Fibroblast of skin of right quadriceps (primary cell): ENCODE measurements at places on chromosomes 2 and 18.

DNA sequence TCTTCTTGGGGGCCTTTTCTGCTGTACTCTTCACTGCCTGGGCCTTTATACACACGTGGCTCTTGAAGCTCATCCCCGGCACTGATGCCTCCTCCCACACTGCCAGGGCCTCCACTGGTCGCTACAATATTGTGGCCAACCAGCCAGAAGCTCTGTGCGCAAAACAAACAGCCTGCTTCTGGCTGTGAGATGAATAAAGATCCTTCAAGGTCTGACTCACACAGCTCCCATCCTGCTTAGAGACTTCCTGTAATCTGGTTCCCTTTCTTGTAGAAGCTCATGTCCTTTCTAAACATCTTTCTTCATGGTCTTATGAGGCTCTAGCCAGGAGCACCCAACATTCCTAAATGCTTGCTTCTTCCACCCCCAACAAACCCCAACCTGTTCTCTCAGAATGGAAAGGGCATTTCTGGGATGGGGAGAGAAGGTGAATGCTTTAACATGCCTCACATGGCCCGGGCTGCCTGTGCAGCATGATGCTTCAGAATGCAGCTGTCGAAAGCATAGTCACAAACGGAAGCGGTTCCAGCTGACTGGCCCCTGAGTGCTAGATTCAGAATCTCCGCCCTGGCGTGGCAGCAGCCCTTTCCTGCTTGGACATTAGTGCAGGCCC is 24.6 kb downstream of the NRP2 start:
- peak; percentile 91 for DNase-seq

DNA sequence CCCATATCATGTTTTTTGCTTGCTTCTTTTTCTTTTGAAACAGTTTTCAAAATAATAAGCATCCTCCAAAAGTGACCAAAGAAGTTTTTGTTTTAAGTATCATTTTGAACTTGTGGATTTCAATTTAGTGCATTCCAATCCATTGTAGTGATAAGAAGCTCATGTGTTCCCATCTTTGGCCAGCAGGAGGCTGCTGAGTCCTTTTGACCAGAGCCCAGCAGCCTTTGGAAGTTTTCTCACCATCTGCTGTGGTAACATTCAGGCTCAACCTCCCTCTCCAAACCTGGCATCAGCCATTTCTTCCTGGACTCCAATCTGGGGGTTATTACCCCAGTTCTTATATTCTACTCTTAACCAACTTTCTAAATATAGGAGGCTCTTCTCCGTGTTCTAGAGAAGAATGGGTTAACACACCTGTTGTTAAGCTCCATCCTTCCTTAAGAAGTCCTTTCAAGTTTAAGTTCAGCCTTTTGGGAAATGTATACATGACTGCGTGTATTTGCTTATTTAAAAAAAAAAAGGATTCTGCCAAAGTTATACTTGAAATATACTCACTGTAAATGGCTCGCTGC is 39.0 kb upstream of the MAL start:
- peak; percentile 33 for DNase-seq

DNA sequence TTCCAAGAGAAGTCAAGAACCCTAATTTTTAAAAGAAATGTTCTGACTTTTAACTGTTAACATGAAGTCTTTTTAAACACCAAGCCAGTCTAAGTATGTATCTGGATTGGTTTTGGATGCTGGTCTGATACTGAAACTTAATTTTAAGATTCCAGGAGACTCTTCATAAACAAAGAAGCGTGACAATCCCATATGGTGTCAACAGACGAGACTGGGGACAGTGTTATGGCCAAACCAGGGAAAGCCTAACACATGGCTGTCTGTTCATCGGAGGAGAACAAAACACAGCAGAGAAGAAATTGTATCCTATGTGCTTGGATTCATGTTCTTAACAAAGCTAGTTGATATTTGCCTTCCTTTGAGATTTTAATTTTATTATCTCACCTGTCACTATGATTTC is 80.5 kb upstream of the UPP2 start:
- DNase-seq: no peak

- DNase-seq: no peak
Measured at GRCh38 chr2:125564471-125564870, 1091.5 kb upstream of the GYPC start.

DNA sequence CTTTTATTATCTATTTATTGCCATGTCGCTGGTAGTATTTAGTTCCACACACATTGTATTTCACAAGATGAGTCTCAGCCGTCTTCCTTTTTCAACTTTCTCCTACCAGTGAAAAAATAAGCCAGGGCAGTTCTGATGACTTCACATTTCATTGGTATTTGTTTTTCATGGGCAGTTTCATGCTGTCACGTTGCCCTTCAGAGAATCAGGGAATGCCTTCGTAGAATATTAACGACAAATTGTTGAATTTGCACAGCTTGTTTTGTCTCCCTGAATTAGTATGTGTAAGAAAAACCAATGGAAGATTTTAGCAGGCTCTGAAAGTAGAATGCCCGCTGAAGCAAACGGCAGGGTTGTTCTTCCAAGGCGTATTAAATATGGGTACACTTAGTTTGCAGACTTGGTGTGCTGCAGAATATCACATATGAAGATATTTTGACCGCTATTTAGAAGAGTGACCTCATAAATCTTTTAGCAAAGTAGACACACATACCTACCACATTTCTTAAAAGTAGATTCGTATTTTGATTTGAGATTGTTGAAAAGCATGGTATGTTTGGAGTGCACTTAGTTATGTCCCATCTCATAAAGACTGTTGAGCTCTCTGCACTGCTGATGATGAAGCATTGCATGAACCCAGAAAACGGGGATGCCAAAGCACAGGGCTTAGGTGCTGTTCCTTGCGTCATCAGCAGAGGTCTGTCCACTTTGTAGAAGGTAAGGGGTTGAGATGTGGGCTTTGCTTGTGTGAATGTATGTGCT is 2.9 kb downstream of the NEDD4L start:
- DNase-seq: no peak

DNA sequence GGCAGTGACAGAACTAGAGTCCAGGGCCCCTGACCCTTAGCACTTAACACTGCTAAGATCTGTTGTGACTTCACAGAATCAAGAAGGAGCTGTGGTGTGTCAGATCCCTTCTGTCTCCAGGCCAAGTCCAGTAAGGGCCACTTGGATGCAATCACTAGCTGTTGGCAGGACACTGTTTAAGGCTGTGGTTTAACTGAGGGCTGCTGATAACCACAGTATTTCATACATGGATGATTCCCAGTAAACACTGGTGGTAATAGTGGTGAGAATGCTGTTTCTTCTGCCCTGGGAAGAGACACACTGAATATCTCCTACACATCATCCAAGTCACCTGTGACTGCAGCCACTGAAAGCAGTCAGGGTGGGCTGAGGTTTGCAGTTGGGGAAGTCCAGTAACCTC is 77.7 kb upstream of the FBXO11 start:
- DNase-seq: no peak

- DNase-seq: no peak
Measured at GRCh38 chr18:31688606-31689005, 4.2 kb upstream of the B4GALT6 start.

DNA sequence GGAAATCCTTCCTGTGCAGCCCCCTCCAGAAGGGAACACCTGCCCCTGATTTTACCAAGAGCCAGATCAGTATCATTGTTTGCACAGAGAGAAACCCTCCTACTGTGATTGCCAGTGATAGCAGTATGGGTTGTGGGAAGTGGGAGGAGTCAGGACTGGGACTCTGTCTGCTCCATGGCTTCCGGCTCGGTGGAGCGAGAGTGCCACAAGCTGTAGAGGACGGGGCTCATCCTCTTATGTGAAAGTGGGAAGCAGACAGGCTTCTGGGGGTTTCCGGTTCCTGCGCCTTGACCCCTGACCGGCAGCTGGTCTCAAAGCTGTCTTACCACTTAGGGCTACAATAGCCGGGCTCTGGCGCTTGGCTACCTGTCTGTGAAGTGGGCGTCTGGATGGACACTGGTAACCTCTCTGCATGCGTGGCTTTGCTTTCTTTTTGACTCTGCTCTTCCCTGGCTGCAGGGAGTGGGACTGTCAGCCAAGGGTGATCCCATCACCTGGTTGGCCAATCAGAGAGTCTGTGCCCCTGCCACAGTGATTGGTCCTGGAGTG is 79.7 kb downstream of the BCL2L11 start:
- DNase-seq: no peak

GRCh38 chr2:12742891-12743290 is 26.2 kb downstream of the TRIB2 start:
- no peak for DNase-seq

DNA sequence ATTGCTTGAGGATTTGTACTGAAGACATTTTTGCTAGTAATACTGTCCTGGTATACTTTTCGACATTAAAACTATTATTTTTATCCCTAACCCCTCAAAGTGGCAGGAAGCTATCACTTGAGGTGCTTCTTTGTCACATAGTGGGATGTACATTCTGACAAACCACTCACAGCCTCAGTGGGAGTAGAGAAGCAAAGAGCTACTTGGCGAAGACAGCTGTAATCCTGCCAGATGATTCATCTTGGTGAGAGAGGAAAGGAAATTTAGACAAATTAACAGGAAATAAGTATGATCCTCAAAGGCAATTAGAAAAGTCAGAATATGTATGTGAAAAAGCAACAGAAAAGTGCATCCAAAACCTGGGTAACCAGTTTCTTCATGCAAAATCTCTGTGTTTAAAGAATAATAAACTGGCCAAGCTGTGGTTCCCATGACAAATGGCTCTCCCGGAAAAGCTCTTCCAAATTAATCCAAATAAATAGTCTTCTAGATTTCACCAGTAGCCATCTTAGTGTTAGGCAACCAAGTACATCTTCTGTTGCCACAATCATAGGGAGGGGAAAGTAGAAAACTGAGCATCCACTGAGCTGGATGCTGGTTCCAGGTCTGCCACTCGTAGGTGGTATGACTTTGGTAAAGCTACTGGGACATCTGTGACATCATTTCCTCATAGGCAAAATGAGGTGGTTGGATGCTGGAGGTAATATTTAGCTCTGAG is 308.0 kb upstream of the LYPD1 start:
- peak; percentile 63 for DNase-seq

GRCh38 chr18:49591271-49591670 is 29.4 kb downstream of the LIPG start:
- DNase-seq: no peak

DNA sequence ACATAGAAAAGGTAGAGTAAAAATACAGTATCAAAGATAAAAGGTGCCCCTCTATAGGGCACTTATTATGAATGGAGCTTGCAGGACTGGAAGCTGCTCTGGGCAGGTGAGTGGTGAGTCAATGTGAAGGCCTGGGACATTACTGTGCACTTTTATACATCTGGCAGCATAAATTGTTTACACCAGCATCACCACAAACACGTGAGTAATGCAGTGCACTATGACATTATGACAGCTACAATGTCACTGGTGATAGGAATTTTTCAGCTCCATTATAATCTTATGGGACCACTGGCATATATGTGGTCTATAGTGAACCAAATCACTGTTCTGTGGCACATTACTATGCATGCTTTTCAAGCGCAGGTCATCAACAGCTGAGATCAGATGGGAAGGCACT is 48.1 kb downstream of the TPGS2 start:
- DNase-seq: peak; percentile 33

GRCh38 chr2:47172156-47172921 is 17.2 kb upstream of the STPG4 start:
- DNase-seq: no peak

GRCh38 chr18:63439334-63439733 is 17.1 kb upstream of the VPS4B start:
- DNase-seq: peak; percentile 59

DNA sequence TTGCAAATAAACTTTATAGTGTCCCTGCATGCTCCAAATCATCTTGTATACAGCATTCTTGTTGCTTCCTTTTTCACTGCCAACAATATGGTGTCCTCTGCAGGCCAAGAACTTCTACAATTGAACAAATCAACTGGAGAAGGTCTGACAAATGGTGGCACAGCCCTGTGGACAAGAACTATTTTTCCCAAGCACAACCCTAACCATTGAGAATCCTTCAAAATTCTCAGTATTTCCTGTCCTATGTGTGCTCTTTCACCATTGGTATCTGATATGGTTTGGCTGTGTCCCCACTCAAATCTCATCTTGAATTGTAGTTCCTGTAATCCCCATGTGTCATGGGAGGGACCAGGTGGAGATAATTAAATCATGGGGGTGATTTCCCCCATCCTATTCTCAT is 865.1 kb upstream of the ACVR2A start:
- no peak for DNase-seq

GRCh38 chr18:77857678-77858655 is 608.3 kb downstream of the GALR1 start:
- DNase-seq: no peak

DNA sequence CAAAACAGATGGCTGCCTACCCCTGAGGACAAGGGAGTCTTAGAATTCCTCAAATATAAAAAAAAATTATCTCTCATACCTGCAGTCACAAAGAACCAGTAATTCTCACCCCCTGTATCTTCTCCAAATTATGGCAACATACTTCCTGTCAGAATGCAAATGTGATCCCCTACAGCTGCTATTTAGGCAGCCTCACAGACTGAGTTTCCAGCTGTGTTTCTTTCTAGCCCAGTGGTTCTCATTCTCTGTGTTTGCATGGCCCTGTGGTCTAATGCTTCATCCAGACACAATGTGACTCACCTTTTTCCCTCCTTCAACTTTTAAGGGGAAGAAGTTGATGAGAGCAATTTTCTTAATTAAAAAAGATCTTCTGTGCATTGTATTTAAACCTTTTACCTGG is 726.3 kb downstream of the TSN start:
- no peak for DNase-seq

DNA sequence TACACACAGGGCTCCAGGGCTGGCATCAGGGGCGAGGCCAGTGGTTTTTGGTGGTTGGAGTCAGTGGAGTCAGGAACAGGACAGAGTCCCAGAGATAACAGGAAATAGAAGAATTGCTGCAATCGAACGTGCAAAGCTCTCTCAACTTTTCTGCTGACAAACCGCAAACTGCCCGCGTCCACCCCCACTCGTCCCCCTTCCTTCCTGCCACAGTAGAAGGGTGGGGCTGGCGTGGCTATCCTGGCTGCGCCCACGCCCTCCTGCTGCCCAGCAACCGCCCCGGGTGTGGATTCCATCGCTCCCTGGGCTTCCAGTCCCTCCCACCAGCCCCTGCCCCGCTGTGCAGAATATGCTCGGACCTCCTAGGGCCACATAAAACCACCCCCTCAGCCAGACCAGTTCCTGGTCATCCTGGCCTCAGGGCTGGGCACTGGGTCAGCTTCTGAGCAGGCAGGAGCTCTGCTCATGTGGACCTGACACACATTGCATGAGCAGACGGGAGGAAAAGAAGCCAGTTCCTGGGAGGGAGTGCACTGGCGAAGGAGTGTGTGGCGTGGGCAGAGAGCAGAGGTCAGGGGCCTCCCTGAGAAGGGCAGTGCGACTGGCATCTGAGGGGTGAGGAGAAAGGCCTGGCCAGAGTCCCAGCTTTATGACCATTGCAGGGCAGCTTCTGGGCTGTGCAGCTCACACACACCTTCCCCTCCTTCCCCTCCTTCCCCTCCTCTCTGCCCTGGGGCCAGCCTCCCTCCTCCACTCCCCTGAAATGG is 85.4 kb upstream of the ATG16L1 start:
- no peak for DNase-seq
